ENCODE measurements at places on chromosomes 7 and 10.

- DNase-seq, result no peak
Measured at GRCh38 chr7:97671571-97671970, 60.3 kb upstream of the TAC1 start.

- DNase-seq, result no peak
Measured at GRCh38 chr7:22875470-22875869, 52.8 kb upstream of the TOMM7 start.

DNA sequence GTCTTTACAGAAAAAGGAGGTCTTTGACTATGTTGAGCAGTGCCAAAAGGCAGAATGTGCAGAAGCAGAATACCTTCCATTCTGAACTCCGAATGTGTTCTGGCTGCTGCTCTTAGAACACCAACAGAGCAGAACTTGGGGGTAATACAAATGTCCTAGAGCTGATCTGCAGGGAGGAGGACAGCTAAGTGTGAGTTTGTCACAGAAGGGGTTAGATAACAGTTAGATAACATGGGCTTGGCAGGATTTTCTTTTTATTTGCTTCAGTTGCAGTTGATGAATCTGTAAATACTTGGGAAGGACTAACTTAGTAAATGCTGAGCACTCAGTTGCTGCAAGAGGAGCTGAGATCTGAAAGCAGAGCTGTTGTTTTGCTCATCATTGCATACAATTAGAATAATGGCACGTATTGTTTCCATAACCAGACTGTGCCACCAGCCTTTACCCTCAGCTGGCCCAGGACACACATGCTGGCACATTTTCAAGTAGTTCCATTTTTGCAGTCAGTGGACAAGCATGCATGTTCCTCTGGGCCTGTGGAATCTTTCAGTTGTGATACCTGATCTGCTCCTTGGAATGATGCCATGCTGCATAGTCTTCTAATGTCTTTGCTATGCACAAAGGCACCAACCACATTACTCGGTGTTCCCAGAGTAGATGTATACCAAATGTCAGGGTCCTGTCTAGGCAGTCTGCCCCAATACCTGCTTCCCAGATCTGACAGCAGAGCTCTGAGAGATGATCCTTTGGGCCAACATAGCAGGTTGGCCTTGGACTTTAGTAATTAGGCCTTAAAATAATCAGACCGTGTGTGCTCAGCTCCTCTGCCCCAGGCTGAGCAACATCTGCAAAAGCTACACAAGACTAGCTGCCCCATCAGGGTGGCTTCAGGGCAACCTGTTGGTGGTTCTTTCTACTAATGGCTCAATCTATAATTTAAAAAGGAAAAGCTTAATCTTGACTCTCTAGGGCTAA, 55.7 kb downstream of the GSDME start:
- DNase-seq, result no peak

DNA sequence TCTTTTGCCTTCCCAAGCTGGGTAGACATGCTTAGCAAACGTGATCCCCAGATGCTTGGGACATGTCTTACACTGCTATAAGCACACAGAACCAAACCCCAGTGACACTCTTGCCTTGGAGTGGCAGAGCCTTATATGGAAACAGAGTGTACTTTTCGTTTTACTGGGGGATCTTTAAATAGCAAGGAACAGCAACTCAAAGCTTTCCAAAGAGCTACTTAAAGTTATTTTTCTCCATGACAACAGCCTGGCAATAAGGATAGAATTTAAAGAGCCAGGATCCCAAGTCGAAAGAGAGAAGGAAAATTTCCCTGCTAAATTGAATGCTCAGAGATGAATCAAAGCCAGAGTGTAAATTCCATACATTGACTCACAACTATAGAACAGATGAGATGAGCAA, 67.8 kb downstream of the ZNF365 start:
- DNase-seq, result no peak

- DNase-seq, result no peak
Measured at GRCh38 chr10:74333174-74333573, 182.2 kb downstream of the ADK start.

DNA sequence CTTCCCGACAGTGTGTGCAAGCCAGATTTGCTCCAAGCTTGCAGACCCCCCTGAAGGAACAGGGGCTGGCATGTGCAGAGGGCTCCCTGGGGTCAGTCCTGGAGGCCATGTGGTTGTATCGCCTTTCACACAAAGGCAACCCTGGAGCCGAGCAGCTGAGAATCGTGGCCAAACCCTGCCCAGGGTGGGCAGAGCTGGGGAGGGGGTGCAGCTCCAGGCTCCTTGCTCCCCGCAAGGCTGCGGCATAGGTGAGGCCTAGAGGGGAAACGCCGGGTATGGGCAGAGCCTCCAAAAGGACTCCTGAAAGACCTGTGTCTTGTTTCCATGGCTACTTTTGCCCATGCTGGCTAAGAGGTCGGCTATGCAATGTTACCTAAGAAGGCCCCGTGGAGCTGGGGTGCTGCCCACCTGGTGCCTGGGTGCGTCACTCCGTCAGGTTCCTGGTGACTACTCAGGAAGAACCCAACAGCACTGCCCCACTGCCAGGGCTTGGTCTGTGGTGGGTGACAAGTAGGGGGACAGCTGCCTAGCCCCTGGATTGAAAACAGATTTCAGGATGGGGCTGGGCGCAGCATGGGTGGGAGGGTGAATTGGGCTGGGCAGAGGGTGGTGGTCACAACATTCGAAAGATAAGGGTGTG, 171.0 kb upstream of the SHH start:
- no peak for DNase-seq

DNA sequence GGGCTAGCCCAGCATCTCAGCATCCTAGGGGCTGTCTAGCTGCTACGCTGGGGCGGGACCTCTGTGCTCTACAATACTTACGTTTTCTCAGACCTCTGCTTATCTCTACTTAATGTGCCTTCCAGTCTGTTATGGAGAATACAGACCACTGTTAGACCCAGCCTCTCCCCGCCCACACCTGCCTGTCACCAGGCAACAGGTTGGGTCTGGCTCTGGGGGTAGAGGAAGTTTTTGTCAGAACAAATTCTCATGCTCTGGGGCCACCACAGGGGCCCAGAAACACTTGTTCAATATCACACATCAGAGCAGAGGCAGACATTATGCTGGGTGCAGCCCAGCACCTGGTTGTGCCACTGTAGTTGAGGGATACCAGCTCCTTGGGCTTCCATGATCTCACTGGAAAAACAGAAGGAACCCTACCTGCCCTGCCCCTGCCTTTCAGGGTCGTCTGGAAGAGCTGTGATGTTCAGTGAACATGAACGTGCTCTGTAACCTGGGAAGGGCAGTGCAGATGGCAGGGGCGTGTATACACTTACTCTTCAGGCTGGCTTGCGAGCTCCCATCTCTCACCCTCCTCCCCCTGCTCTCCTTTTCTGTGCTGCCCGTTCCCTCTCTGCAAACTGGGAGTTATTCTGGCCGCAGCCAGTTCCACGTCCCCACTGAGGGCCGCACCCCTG, 135.2 kb upstream of the PODXL start:
- DNase-seq, result no peak

DNA sequence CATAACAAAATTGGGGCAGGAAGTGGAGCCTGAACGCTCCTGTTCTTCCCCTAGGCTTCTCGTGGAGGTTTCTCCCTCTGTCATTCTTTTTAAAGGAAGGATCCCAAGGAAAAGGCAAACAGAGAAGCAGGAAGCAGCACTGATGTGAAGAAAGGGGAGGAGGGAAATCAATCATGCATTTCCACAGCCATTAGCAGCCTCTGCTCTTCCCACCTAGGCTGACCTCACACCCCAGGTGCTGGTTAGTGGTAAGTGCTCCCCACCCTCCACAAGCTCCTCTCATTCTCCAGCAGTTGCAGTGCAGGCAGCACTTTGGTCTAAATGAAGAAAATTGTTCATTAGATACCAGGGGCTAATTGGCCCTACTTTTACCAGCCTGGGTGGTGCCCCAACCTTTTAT, 2.6 kb downstream of the CRHR2 start:
- DNase-seq, result no peak

GRCh38 chr7:42972699-42973500, 40.7 kb downstream of the MRPL32 start:
- no peak for DNase-seq

DNA sequence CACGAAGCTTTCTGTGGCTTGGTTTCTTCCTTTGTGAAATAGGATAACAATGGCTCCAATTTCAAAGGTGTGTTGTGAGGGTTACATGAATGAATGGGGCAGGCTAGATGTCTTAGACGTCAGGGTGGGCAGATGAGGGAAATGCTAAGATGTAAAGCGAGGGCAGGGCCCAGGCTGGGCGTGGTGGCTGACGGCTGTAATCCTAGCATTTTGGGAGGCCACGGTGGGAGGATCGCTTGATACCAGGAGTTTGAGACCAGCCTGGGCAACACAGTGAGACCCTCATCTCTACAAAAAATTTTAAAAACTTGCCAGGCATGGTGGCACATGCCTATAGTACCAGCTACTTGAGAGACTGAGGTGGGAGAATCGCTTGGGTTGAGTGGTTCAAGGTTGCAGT, 607.7 kb upstream of the FOXK1 start:
- no peak for DNase-seq

DNA sequence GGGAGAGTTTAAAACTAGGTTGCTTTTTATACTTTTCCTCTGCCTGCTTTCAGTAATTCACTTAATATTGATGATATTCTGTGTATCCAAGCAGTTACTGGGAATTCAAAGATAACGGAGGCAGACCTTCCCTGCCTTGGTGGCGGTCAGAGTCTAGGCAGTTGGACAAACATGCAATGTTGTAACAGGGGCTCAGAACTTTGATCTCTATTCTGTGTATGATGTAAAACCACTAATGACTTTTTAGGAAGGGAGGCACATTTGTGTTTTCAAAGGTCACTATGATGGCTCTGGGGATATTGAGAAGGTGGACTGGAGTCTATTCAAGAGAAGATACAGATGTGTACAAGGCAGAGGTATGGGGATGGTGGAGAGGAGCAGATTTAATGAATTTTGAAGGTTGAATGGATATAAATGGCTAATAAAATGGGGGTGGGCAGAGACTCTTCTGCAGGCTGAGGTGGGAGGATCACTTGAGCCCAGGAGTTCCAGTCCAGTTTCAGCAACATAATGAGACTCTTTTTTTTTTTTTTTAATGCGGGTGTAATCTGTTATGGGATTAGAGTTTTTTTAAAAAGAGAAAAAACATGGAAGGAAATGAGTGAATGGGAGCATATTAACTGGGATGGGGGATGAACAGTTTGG, 5.7 kb upstream of the PON2 start:
- no peak for DNase-seq

DNA sequence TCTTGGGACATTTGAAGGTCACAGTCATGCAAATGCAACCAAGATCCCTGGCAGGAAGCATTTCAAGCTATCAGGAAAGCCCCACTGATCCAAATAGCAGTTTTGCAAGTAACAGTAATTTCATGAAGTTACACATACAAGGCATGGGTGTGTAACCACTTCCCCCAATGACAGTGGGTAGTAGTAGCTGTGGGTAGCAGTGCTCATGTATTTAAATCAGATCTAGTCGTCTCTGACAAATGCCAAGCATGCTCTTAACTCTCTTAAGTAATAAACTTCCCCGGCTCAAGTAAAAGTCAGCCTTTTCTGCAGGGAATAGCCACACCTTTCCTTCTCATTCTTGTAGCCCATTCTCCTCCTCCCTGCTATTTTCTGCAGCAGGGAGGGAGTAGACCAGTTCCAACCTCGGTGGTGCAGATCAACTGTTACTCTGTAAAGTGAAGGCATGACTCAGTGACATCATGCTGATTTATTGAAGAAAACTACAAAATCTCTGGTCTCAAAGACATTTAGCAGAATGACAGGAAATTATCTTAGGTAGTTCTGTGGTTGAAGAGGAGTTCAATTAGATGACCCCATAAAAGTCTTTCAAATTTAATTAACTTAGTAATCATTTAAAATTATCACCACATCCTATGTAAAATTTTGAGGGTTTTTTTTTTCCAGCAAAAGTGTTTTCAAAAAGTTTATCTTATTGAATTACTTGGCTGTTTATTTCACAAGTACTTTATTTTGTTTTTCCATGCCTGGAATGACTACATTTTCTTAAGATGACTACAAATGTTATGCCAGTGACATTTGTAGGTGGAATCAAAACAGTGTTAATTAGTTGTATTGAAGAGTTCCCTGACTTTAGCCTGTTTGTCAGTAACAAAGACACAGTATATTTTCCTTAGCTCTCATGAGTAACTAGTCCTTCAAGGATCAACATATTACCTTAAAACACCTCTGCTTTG, 568.3 kb downstream of the INHBA start:
- DNase-seq, result no peak
